Lung (tissue), 17 donors: ENCODE measurements at places on chromosomes 4 and X. TPM values are rescaled to one million over a fixed set of nuclear protein-coding genes. Genes with fewer than 3 reads are reported as not detected.
A peak's percentile ranks its signal among the peaks of the same experiment; 100 is the strongest.

TMPRSS11A gene
- not detected for total RNA-seq

RAB9B gene
- total RNA-seq = 0.58 TPM

RIPPLY1 gene
- total RNA-seq = not detected

POF1B gene
- total RNA-seq = 1.6 TPM

CD40LG gene
- total RNA-seq = 0.74 TPM

DNA sequence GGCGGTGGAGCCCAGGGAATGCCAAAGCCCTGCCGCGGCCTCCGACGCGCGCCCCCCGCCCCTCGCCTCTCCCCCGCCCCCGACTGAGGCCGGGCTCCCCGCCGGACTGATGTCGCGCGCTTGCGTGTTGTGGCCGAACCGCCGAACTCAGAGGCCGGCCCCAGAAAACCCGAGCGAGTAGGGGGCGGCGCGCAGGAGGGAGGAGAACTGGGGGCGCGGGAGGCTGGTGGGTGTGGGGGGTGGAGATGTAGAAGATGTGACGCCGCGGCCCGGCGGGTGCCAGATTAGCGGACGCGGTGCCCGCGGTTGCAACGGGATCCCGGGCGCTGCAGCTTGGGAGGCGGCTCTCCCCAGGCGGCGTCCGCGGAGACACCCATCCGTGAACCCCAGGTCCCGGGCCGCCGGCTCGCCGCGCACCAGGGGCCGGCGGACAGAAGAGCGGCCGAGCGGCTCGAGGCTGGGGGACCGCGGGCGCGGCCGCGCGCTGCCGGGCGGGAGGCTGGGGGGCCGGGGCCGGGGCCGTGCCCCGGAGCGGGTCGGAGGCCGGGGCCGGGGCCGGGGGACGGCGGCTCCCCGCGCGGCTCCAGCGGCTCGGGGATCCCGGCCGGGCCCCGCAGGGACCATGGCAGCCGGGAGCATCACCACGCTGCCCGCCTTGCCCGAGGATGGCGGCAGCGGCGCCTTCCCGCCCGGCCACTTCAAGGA lies at the start of gene FGF2:
Gene FGF2 (plus strand): TSS at position 279 of the 705 bp plus-strand sequence. CDS start 344 bp downstream, at position 623.
- peak; percentile 93 for DNase-seq

- no peak for DNase-seq
These were observed 479.3 kb downstream of the IL1RAPL1 start for GRCh38 chrX:29066516-29066915.

GRCh38 chr4:109389369-109390114 lies 44.1 kb upstream of the SEC24B start:
- peak; percentile 27 for DNase-seq

DNA sequence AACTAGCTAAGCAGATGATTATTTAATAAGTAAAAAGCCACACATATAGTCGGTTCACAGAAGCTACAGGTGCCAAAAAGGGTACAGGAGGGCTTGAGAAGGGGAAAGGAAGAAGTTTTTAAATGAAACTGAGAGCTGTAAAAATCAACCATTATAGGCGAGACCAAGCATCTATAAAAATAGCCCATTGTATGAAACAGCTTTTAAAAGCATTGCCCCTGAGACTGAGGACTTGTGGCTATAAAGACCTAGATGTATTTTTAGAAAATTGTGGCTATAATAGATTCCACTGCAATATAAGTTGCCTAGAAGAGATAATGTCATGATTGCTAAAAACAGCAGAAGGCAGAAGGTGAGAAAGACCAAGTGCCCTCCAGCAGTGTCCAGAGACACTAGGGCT lies 15.0 kb upstream of the TTC29 start:
- DNase-seq = no peak

- DNase-seq = no peak
These were observed 466.4 kb downstream of the STIM2 start for GRCh38 chr4:27326991-27327390.

GRCh38 chr4:140764785-140765392 lies 8.7 kb upstream of the TBC1D9 start:
- DNase-seq = peak; percentile 50

DNA sequence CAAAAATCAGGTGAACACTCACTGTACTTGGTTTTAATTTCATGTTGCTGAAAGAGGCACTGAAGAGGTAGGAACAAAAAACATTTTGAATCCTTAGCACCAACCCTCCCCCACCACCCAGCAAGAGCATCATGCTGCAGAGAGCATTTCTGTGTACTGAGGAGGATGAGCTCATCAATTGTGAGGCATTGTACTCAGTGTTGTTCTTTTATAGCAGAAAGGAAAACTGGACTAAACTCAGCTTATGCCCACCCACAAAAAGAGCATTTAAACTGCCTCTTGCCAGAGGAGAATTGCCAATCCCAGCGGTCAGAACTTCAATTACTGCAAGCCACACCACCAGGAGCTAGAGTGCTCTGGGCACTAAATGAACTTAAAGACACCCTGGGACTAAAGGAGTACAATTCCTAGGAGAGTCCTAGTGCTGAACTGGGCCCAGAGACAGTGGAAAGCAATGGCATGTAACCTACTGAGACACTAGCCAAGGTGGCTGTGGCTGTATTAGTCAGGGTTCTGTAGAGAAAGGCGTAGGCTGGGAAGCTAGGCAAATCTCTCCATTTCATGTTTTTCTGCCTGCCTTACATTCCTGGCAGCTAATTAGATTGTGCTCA lies 280.7 kb upstream of the KLHL4 start:
- DNase-seq = no peak

DNA sequence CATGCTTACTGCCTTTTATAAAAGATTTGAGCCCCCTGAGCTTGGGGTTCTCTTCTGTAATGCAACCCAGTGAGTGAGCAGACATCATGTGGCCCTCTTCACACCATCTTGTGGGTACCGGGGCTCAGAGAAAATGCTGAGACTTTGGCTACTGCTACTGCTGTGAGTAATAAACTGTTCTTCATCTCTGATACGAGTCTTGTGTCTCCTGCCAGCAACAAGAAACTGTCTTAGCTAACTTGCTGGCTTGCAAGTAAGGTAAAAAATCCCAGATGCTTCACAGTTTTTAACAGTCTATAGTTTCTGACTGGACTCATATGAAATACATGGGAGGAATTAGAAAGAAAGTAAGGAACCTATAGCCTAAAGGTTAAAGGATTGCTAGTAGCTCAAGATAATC lies 148.3 kb downstream of the GPC3 start:
- no peak for DNase-seq

GRCh38 chr4:78056265-78057129 lies 626 bp upstream of the FRAS1 start:
- peak; percentile 92 for DNase-seq

- DNase-seq = no peak
These were observed 242.2 kb upstream of the CTSO start for GRCh38 chr4:156195914-156196313.

GRCh38 chrX:1218286-1218685 lies 5.8 kb upstream of the CRLF2 start:
- DNase-seq = no peak

GRCh38 chr4:82201303-82201702 lies 172.5 kb downstream of the HNRNPD start:
- peak; percentile 60 for DNase-seq

DNA sequence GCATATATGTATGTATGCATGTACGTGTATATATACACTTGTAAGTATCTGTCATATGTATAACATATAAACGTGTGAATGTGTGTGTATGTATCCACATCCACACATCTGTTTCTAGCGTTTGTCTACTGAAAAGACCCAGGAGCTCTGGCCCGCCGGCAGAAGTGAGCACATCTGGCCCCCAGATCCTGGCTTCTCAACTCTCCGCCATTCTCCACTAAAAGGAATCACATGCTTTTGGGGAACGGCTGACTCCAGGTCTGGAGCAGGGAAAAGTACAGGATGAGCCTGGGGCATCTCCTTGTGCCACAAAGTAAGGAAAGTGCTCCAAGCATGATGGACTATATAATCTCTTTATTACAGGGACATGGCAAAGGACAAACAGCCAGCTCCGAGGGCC lies 143.7 kb downstream of the AFAP1 start:
- DNase-seq = no peak

DNA sequence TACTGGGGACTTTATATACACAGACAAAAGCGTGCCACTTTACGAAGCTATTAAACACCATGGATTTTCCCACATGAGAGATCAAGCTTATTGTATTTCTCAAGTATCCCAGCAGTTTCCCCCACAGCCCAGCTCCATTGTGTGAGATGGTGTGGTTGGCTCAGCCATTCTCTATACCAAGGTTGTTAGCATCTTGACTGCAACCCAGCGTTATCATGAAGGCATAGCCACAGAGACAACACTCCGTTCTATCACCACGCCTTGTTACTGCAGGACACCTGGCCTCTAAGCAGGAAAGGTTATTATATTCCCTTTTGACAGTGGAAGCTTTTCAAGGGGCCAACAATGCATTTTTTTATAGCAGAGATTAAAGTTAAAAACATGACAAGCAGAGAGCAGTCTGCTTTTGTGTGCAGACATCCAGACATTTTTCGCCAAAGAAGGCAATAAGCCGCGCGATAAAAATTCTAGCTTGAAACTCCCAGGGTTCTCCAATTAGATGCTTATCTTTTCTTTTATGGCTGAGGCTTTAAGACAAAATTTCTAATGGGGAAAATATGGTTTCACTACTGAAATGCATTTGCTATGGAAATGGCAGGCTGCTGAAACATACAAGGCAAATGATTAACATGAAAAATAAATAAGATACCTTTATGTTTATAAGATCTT lies 206.1 kb downstream of the MID1 start:
- DNase-seq = no peak
